ENCODE measurements at places on chromosomes 1 and 21.
A peak's percentile ranks its signal among the peaks of the same experiment; 100 is the strongest.

DNA sequence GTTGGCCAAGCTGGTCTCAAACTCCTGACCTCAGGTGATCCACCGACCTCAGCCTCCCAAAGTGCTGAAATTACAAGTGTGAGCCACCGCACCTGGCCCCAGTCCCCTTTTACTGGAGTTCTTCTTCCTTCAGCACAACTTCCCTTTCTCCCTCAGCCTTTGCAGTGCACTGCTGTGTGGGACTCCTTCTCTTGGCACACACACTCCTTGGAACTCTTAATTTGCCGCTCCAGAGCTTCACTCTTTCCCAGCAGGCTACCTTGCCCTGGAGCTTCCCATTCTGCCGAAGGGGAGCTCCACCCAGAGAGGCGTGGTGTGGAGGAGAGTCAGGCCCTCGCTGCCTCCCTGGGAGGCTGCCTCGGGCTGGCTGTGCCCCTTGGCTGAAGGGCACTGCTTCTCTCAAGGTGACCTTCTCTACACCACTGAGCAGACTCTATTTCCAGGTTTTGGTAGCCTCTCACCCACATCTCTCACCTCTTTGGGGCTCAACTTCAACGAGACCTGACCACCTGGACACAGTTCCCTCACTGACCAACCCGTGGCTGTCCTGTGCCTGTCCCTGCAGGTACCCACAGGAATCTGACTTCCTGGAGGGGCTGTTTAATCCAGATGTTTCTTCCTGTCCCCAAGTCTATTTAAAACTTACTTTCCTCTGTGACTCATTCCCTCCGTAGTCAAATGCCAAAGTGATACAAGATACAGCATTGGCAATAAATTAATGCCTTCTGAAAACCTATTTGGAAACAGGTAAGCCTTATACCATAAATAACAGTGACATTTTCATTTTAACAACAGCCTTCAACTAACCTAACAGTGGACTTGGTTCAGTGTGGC lies 227.3 kb upstream of the KIAA0040 start:
- DNase-seq: no peak

DNA sequence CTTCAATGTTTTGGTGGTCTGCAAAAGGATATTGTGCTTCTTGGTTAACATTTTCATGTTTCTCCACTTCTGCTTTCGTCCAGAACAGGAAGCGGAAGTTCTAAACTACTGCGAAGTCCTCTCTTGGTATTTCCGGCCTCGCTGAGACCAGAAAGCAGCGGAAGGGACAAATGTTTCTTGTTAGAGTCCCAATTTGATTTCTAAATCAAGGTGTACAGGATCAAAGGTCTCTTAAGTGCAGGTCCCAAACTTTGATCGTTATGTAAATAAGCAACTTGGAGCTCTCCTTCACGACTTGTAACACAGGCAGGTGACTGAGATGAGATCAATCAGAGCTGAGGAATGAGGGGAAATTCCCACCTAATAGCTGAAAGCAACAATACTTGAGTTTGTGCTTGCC lies 40.1 kb upstream of the HMCN1 start:
- peak; percentile 93 for DNase-seq

DNA sequence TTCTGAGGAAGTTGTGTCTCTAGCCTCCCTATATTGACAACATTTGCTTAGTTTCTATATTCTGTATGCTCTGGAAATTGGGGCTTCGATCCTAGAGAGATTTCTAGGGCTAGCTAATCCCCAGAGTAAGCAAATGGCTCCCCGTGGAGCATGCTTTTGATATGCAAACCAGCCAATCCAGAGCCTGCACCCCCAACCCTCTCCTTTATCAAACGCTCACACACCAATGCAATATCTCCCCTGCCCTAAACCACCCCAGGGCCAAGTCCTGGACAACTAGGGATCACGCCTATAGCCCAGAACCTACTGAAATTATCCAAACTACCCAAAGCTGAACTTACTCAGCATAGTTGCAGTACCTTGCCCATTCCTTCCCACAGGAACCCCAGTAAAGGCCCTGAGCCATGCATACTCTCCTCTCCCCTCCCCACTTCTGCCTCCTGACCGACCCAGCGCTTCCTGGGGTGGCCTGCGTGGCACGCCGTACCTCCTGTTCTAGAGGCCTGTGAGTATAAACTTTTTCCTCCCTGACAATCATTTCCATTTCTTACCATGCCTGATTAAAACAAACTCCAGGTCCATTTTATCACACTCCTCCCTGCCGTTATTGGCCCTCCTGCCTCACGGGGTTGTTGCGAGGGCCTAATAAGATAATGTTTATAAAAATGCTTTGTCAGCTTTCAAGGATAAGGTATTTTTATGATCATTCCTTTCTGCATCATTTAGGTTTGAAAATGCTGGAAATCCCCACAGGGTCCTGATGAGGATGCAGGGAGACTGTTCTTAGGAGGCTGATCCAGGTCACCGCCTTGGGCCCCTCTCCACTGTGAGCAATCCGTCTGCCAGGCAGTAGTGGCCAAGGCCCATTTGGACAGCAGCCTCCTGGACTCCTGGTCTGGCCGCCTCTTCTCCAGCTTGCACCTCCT lies 102.7 kb downstream of the TENT5C start:
- no peak for DNase-seq

GRCh38 chr1:206725109-206725963 lies 40.6 kb downstream of the MAPKAPK2 start:
- DNase-seq: peak; percentile 57

GRCh38 chr1:3708791-3709190 lies 43.5 kb upstream of the CCDC27 start:
- DNase-seq: no peak

- DNase-seq: peak; percentile 37
Observed at GRCh38 chr1:107776900-107777663, 187.9 kb downstream of the VAV3 start.

Data from common myeloid progenitor, CD34-positive (primary cell).